Neural crest cell (in vitro differentiated cells): ENCODE measurements at places on chromosomes 5 and 9.

DNA sequence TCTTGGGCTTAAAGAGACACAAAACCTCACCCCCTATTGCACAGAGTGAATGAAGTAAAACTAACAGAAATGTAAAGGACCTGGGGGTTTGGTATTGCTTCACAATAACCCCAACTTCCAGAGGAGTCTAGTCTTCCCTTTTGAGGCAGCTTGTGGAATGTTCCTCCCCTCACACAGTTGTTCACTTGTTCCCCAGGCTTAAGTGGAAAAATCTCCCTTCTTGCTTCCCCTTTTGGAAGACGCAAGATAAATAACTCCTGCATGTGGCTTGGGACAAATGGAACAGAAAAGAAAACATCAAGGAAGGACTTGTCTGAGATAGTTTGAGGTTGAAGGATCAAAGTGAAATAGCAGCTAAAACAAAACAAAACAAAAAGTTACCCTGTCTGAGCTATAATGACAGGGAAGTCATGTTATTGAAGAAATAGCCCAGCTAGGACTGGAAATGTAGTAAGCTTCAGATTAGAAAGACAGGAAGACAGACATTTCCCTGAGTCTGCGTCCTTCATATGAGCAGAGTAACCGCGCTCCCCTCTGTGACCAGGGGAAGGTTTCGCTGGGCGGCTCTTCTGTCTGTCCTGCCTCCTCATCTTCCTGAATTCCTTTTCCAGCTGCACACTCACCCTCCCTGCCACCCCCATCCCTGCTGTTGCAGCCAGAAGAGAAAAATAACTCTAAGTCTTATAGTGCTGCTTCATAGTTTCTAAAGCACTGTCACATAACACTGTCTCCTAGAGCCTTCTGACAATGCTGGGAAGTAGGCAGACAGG lies 8.8 kb downstream of the SPARC start:
- no peak for DNase-seq

DNA sequence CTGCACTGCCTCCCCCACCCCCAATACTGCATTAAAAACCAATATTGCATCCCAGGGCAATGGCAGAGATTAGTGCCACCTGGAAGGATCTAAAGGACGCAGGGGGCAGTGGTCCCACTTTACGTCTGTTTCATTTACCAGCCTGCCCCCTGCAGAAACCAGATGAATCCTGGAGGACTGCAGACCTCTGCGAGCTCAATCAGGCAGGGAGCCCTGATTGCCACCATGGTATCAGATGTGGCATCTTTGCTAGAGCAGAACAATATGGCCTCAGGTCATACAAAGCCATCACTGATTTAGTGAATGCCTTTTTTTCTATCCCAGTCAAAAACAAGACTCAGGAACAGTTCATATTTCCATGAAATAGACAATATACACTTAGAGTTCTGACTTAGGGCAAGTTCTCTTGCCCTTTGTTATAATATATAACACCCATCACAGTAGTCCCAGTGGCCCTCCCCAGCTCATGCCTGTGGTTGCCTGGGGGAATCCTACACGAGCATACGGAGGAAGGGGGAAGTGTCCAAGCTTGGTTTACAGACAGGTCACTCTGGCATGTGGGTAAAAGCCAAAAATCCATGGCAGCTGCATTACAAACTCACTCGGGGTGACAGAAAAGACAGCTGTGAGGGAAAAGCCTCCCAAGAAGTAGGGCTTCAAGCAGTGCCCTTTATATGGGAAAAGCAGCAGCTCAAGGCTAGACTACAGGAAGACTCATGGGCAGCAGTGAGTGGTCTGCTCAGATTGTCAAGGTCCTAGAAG lies 85.1 kb downstream of the MED27 start:
- DNase-seq: no peak

- DNase-seq: no peak
These were observed 176.3 kb downstream of the MACROH2A1 start for GRCh38 chr5:135222771-135223170.

- no peak for DNase-seq
These were observed 67.7 kb downstream of the C5orf15 start for GRCh38 chr5:133900534-133901270.

- no peak for DNase-seq
These were observed 478.7 kb downstream of the PRR16 start for GRCh38 chr5:120942596-120943350.

GRCh38 chr9:115137526-115137925 lies 19.6 kb upstream of the TNC start:
- DNase-seq: no peak

DNA sequence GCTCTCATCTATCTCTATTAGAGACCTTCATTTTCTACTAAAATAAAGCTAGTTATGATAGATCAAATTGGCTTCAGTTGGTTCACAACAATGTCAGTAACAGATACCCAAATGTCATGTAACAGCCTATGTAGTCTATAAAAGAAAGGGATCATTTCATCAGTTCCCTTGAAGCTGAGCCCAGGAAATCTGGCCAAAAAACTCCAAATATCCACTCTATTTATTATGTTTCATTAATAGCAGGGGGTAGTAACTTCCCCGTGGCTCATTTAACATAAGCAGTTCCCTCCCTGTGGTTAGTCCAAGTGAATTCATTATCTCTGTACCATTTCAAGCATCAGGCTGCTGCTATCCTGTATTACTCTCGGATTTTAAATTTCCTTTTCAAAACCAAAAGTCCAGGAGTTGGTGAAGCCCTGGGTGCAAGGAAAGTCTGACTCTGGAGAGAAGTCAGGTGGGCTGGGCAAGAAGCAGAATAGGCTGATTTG lies 66.0 kb downstream of the SH3PXD2B start:
- no peak for DNase-seq

- no peak for DNase-seq
These were observed 157.0 kb downstream of the GABBR2 start for GRCh38 chr9:98551511-98552286.

- no peak for DNase-seq
These were observed 322.5 kb downstream of the NFIB start for GRCh38 chr9:13991395-13991794.

GRCh38 chr5:68798877-68799843 lies 294.7 kb upstream of the SLC30A5 start:
- DNase-seq: no peak

DNA sequence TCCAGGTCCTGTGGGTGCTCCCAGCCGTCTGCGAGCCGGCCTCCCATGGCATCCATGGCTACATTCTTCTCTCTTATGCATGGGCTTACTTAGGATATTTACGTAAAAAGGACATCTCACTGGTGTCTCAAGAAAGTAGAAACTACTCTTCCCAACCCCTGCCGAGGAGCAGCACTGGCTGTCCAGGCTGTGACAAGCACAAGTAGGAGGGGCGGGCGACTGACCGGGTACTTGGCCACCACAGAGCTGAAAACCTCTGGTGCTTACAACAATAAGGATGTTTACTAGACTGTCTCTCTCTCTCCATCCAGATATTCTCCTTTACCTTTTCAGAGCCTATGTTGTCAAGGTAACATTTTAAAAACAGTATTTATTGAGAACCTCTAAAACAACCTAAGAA lies 56.3 kb upstream of the TBC1D9B start:
- no peak for DNase-seq

- DNase-seq: no peak
These were observed 56.9 kb upstream of the ASS1 start for GRCh38 chr9:130387905-130388304.

DNA sequence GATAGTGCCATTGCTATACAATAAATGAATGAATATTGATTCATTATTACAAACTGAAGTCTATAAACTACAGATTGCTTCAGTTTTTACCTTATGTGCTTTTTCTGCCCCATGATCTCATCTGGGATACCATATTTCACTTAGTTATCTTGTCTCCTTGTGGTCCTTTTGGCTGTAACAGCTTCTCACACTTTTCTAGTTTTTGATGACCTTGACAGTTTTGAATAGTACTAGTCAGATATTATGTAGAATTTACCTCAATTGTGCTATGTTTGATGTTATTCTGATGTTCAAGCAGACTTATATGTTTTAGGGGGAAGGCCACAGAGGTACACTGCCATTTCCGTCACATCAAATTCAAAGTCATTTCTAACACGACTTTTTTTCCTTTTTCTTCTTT lies 2364.3 kb upstream of the ACO1 start:
- no peak for DNase-seq

DNA sequence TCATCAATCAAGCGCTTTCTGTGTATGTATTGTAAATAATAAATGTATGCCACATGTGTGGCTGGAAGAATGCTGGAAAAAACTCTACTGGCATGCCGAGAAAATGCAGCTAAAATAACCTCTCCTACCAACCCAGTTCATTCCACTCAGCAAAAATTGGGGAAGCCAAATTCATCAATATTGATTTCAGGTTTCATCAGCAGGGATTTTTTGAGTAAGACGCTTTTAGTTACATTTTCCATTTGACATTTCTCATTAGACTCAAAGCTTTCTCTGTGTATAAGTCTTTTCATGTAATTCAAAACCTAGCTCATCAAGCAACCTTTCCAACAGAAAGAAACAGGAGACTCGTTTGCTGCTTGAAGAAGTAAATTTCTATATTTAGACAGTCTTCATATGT lies 338.1 kb downstream of the DMRT2 start:
- DNase-seq: no peak
